ENCODE measurements at places on chromosomes 2 and 18. TPM values are rescaled to one million over a fixed set of nuclear protein-coding genes. Genes with fewer than 3 reads are reported as not detected.

Gene CXCR1
- polyA plus RNA-seq: 0.13 TPM

Gene CRACDL
- 6.2 TPM for polyA plus RNA-seq

Gene LCT
- not detected for polyA plus RNA-seq

Gene DNAJC5G
- polyA plus RNA-seq: not detected

Gene NLRC4
- 0.67 TPM for polyA plus RNA-seq

Gene NOSTRIN
- 10.6 TPM for polyA plus RNA-seq

Gene IL1F10
- not detected for polyA plus RNA-seq

Gene KCNE4
- polyA plus RNA-seq: 37.0 TPM

Gene VAMP8
- polyA plus RNA-seq: 89.9 TPM

Gene LRRC30
- not detected for polyA plus RNA-seq

Gene TWIST2
- polyA plus RNA-seq: 25.1 TPM

Gene TCF7L1
- polyA plus RNA-seq: 20.9 TPM

Gene SLC9A2
- 0.27 TPM for polyA plus RNA-seq

Gene ZNF2
- polyA plus RNA-seq: 3.4 TPM

Gene TCF4
- 46.3 TPM for polyA plus RNA-seq

Gene CNGA3
- polyA plus RNA-seq: 0.15 TPM

Gene EPHA4
- 6.5 TPM for polyA plus RNA-seq

Gene SRD5A2
- 2.4 TPM for polyA plus RNA-seq

Gene AP1S3
- polyA plus RNA-seq: 2.1 TPM

Gene TFCP2L1
- polyA plus RNA-seq: 0.41 TPM

Gene VSNL1
- 1.1 TPM for polyA plus RNA-seq

Gene PXDN
- polyA plus RNA-seq: 77.8 TPM

Gene NCKAP5
- 0.32 TPM for polyA plus RNA-seq

Gene ZNF396
- polyA plus RNA-seq: 1.3 TPM

Gene SERPINB13
- not detected for polyA plus RNA-seq

Gene ALPP
- polyA plus RNA-seq: not detected

Gene C2orf15
- 0.60 TPM for polyA plus RNA-seq

Gene NEU4
- polyA plus RNA-seq: 0.29 TPM

Gene DYNAP
- polyA plus RNA-seq: not detected

Gene GALNT14
- polyA plus RNA-seq: 1.1 TPM

Gene B3GNT7
- polyA plus RNA-seq: 1.7 TPM

Gene HDHD2
- polyA plus RNA-seq: 28.7 TPM

Gene SERPINB4
- not detected for polyA plus RNA-seq

Gene CCDC88A
- polyA plus RNA-seq: 12.0 TPM

Gene GNLY
- 1.8 TPM for polyA plus RNA-seq

Gene MRPL53
- 75.2 TPM for polyA plus RNA-seq

Gene LRRTM4
- polyA plus RNA-seq: 0.34 TPM

Gene CKAP2L
- 0.24 TPM for polyA plus RNA-seq

Gene LINC00305
- not detected for polyA plus RNA-seq

Gene MGAT4A
- polyA plus RNA-seq: 8.7 TPM

Gene UPP2
- polyA plus RNA-seq: not detected

Gene GRHL1
- polyA plus RNA-seq: 2.8 TPM

Gene COL3A1
- 1,351 TPM for polyA plus RNA-seq

Gene ANKRD30B
- not detected for polyA plus RNA-seq

Gene HJURP
- 0.27 TPM for polyA plus RNA-seq

Gene REEP1
- polyA plus RNA-seq: 39.5 TPM

Gene CREG2
- 0.51 TPM for polyA plus RNA-seq

Gene GPR17
- 0.47 TPM for polyA plus RNA-seq

Gene NEU2
- not detected for polyA plus RNA-seq

Gene FOXI3
- not detected for polyA plus RNA-seq

Gene RFTN2
- 4.0 TPM for polyA plus RNA-seq

Gene PSMD14
- 29.7 TPM for polyA plus RNA-seq

Gene ASB18
- polyA plus RNA-seq: not detected

Gene SPP2
- polyA plus RNA-seq: not detected

Gene LRATD1
- 26.2 TPM for polyA plus RNA-seq

Gene SLC25A12
- 37.2 TPM for polyA plus RNA-seq

Gene KLHL41
- polyA plus RNA-seq: 4.8 TPM

Gene ST8SIA5
- 0.19 TPM for polyA plus RNA-seq

Gene SCN3A
- polyA plus RNA-seq: 0.89 TPM

Measured in urinary bladder (tissue), 4 donors.